ENCODE measurements at places on chromosomes 6 and 20. TPM values are rescaled to one million over a fixed set of nuclear protein-coding genes. Genes with fewer than 3 reads are reported as not detected.

Gene LST1
- not detected for total RNA-seq

Gene TFAP2D
- not detected for total RNA-seq

Gene MATN4
- 0.15 TPM for total RNA-seq

Gene KCNG1
- 7.4 TPM for total RNA-seq

Gene VGLL2
- total RNA-seq: not detected

Gene TREML1
- total RNA-seq: not detected

Gene POPDC3
- 29.2 TPM for total RNA-seq

Gene NOTCH4
- total RNA-seq: 2.0 TPM

Gene CYB5R4
- 31.7 TPM for total RNA-seq

Gene HLA-F
- 7.5 TPM for total RNA-seq

Measured in Panc1 (cell line).